ENCODE measurements at places on chromosomes 3 and 15. TPM values are rescaled to one million over a fixed set of nuclear protein-coding genes. Genes with fewer than 3 reads are reported as not detected.

DNA sequence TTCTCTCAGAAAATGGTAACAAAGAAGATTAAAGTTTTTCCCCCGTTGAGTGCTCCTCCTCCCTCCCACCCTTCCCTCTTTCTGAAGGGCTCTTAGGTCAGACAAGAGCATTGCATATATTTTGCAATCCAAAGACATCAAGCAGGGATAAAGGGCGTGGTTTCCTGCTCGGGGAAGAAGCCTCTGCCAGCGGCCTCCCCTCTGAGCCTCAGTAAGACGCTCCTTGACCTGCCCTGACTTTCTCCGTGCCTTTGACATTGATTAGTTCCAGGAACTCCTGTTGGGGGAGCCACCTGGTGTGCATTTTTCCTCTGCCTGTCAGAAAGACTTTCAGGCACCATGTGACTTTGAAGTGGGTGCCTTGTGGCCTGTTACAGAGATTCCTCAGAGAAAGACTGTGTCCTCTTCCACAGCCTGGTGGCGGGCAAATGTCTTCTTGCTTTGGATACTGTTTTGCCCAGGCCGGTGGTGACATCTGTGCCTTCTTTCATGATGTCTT, 87.2 kb upstream of the TBL1XR1 start:
- no peak overlapping the region for H3K4me3 ChIP-seq
- peaks cover 25% of the 10 kb centered on the region for H3K4me1 ChIP-seq
- no peaks in the 10 kb centered on the region for H3K36me3 ChIP-seq
- peak; percentile 61 for DNase-seq

DNA sequence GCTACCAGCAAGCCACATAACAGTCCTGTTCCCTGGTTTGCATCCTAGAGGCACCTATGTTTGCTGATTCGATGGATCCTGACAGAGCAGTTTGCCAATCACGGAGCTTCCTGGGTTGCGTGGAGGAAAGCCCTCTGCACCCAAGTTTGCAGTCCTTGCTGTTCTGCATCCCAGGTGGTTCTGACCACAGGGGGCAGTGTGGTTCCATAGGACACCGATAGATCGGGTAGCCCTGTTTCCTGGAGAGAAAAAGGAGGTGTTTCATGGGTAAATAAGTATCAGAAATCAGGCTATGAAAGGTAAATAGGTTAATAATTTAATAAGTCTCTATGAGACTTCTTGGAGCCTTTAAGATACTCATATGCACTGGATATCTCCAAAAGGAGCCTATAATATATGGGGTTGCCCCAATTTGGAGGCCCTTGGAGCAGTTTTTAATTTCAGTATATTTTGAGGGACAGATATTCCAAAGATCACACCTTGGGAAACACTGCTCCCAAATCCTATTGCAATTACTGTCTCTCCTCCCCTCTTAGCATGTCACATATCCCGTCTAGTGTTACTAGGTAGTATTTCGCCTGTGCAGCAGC, 194.6 kb upstream of the TPM1 start:
- H3K27ac ChIP-seq, result no peak overlapping the region
- no peaks in the 10 kb centered on the region for H3K4me1 ChIP-seq
- H3K4me3 ChIP-seq, result no peak overlapping the region
- H3K27me3 ChIP-seq, result peaks cover 5% of the 10 kb centered on the region
- peak; percentile 73 for DNase-seq

GRCh38 chr15:101366853-101367252, 71.8 kb upstream of the SNRPA1 start:
- DNase-seq, result no peak
- no peak overlapping the region for H3K27ac ChIP-seq
- H3K27me3 ChIP-seq, result peaks cover 14% of the 10 kb centered on the region
- no peaks in the 10 kb centered on the region for H3K36me3 ChIP-seq
- H3K4me3 ChIP-seq, result no peak overlapping the region

- no peak overlapping the region for H3K4me3 ChIP-seq
- H3K4me1 ChIP-seq, result peaks cover 5% of the 10 kb centered on the region
- no peaks in the 10 kb centered on the region for H3K27me3 ChIP-seq
- peaks cover 15% of the 10 kb centered on the region for H3K36me3 ChIP-seq
- no peak for DNase-seq
These were observed 96.9 kb downstream of the VGLL4 start for GRCh38 chr3:11546657-11547302.

Gene ACKR4
- total RNA-seq, result 0.09 TPM
